CD4-positive, alpha-beta T cell treated with Interleukin-2 at 100 ng/mL for 4 hours (primary cell): ENCODE measurements at places on chromosomes 16 and 17.

DNA sequence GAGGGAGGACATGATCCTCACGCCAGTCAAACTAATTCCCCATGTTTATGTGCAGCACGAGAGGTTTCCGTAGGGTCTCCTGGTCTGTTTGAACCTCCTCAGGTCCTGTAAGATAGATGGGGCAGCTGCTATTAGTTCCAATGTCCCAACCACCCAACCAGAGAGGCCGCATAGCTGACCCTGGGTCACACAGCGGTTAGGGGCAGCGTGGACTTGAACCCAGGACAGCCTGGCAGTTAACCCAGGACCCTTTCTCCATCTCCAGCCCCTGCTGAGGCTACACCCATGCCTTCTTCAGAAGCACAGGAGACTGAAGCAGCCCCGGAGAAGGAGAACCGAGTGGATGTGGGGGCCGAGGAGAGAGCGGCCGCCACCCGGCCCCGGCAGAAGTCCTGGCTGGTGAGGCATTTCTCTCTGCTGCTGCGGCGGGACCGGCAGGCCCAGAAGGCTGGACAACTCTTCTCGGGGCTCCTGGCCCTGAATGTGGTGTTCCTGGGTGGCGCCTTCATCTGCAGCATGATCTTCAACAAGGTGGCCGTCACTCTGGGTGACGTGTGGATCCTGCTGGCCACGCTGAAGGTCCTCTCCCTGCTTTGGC is 5.5 kb downstream of the OTOP3 start:
- DNase-seq: no peak

DNA sequence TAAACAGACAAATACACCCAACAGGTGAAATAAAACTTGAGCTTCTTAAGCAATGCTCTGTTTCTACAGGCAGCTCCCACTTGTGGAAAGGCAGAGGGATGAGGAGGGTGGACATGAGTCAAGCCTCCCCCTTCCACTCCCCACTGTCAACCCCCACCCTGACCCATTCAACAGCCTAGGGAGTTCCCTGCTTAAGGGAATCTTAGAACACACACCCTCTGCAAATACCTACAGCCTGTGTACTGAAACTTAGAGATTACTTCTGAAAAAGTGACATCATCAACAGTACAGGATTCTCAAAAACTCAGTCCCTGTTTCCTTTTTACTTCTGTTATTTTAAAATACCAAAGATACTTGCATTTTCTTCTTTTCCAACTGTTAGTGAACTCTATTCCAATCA is 345.4 kb downstream of the SOX9 start:
- no peak for DNase-seq

GRCh38 chr17:8146381-8147140 is 5.6 kb downstream of the PER1 start:
- no peak for DNase-seq

DNA sequence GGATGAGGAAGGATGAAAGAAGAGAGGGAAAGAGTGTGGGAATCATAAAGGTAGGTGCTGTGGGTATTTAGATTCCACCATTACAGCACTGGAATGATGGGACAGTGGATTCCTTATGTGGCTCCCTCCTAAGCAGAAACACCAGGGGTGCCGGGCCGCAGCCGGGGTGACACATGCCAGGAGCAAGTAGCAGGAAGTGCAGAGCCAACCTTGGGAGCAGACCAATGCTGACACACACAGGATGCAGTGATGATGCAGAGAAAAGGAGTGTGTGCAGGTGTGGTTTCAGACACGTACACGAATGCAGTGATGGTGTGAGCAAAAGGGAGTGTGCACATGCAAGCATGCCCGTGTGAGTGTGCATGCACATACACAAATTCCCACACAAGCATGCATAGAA is 338.0 kb downstream of the SLC39A11 start:
- DNase-seq: no peak

GRCh38 chr16:12688951-12689850 is 114.5 kb downstream of the CPPED1 start:
- DNase-seq: no peak

- no peak for DNase-seq
These were observed 14.7 kb downstream of the TNS4 start for GRCh38 chr17:40486522-40487370.
